Fibroblast of mammary gland (primary cell): ENCODE measurements at places on chromosomes 11 and 22.

- DNase-seq: peak; percentile 82
Observed at GRCh38 chr11:15146271-15147003, 31.7 kb downstream of the INSC start.

- no peak for DNase-seq
Observed at GRCh38 chr11:58933661-58934060, 5.6 kb upstream of the GLYATL1 start.

- DNase-seq: no peak
Observed at GRCh38 chr22:32164075-32164860, 5.2 kb upstream of the C22orf42 start.

DNA sequence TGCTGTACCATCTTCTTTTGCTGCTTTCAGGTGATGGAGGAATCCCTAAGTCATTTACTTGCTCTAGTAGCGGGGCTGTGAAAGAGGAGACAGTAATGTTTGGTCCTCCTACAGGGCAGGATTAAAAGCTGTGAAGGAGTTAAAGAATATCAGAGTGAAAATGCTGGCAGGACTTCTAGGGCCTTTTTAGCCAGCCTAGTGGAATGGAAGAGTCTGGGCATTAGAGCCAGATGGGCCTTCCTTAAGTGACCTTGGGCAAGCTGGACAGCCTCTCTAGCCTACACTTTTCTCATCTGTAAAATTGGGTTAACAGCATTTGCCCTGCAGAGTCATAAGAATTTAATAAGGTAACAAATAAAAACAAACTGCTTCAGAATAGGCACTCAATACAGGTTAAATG is 114.7 kb downstream of the RBFOX2 start:
- no peak for DNase-seq

DNA sequence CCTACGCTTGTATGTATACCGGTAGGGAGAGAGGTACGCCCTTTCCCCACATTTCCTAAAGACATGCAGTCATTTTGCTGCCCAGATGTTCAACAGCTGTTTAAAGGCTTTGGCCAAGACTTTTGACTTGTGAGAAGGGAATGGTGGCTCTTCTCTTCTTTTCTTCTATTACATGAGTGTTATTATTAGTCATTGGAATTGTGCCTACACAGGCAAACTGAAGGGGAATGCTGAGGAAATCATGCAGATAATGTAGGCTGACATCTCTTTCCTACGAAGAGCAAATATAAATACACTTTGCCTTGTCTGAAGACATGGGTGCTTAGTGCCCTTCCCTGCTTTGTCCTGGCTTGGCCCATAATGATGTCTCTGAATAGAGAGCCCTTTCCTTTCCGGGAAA is 194.3 kb upstream of the NARS2 start:
- peak; percentile 49 for DNase-seq

DNA sequence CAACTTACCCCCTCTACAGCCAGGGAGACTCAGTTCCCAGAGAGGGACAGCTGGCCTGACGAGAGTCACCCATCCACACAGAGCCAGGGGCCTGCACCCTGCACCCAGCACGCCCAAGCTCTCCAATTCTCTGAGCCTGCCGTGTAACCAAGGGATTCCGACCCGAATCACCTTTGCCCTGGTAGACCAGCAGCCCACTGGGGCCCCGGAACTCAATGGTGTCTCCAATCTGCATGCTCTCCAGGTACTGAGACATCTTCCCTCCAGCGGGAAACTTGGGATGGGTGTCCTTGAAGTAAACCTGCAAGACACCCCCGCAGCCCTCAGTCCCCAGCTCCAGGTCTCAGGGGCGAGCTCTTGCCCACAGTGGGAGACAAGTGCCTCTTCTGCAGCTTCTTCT is 12.4 kb downstream of the ATP5MGL start:
- DNase-seq: no peak

DNA sequence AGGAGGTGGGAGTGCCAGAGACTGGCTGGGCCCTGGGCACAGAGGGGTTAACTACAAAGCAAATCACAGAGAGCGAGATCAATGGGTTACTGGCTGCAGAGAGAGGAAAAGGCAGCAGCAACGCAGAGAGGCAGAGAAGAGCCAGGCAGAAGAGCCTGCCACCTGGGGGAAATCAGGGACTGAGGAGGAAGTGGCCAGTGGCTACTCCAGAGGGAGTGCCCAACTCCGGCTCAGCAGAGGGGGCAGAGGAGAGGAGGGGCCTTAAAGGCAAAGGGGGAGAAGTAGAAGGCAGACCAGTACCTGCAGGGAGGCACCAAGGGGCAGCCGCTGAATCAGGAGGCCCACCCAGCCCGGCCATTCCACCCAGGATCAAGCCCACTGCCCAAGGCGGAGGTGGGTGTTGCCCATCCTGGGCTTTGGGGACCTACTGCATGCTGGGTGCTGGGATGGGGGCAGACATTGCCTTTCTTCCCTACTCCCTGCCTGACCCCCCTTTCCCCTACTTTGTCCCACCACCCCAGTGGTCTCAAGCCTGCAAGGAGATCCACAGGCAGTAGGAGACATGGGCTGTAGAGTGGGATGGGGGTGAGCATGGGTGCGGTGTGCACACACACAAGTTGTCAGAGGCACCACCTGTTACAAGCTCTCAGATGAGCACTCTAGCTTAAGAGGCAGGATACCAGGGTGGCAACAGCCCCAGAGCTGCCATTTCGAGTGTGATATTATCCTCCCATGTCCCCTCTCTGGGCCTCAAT is 926 bp upstream of the GALR3 start:
- no peak for DNase-seq

DNA sequence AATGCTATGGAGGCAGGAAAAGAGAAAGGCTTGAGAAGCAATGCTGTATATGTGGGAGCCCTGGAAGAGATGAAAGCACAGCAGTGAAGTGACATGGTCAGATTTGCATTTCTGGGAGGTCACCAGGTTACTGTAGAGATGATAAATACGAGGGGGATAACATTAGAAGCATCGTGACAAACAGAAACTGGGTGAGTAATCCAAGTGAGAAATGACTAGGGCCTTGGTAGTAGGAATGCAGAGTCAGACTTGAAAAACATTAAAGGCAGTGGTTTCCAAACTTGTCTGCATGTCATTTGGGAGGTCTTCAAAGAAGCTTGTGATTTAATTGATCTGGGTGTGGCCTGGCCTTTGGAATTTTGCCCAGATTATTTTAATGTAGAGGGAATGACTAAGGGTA is 43.9 kb downstream of the CCDC34 start:
- peak; percentile 80 for DNase-seq

- no peak for DNase-seq
Observed at GRCh38 chr11:4090258-4090657, 4.3 kb upstream of the RRM1 start.

DNA sequence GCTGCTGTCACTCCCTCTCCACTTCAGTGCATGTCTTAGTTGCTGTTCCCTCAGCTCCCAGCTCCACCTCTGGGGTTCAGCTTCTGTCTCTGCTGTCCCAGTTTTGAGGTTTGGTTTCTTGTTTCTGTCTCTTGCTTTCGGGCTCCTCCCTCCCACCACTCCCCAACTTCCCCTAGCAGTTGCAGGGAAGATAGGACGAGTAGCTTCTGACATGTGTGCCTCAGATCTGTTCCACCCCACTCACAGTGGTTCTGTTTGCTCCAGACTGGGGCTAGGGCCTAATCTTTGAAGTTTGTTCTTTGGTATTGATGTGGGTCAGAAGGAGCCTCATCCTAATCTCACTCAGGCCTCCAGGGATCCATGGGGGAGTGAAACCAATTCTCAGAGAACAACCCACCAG is 2.6 kb upstream of the RRM1 start:
- DNase-seq: no peak

GRCh38 chr11:117772360-117772759 is 24.7 kb downstream of the DSCAML1 start:
- DNase-seq: no peak

DNA sequence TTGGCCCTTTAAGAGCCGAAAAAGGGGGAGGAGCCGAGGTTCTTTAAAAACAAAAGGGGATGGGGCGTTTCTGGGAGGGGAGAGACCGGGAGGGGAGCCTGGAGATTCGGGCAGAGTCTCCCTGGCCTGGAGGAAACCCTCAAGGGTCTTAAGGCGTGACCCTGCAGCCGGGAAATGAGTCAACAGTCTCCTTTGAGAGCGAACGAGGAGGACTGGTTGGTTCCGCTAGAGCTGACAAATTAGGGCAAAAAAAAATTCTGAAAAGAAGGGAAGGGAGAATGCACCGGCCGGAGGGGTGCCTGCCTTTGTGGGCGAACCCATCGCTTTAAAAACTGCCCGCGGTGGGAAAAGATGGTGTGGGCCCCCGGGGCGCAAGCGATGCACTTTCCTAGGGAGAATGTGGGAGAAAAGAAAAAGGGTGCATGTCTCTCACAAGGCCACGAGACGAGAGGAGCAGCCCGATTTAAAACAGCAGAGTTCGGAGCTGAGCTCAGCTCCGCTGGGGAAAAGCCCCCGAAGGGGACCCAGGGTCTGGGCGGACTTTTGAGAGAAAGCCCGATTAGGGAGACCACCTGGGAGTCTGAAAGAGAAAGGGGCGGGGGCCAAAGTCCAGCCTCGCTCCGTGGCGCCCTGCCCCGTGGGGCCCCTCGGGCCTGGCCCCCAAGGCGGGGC is 874 bp downstream of the ZFTA start:
- DNase-seq: peak; percentile 87

DNA sequence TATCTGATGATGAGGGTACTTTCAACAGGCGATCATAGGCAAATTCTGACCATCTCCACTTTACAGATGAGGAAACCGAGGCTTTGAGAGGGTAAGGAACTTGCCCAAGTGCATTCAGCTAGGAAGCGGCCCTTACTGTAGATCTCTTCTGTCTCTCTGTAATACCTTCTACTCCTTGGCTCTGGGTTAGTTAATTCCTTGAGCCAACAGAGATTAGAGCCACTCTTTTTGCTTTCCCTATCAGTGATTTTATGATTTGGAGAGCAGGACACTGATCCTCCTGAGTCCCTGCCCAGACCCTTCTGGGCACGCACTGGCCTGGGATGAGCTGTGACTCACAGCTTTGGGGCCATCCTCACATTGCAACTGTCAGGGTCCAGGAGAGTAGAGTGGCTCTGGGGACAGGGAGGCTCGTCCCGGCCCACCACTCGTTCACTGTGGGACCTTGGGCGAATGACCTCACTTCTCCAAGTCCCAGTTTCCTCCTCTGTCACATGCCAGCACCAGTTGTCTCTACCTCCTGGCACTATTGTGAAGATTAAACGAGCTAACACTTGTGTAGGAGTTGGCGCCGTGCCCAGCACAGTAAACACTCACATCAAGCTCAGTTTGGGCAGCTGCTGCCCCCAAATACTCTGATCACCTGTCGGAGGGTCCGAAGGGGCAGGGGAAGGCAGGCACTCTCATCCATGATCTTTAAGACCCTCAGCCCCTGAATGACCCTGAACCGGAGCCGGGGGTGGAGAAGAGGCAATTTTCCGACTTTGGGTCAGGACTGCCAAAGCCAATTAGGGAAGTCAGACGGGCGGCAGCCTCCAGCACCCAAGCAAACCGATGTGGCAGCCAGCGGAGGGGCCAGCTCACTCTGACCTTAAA is 235.0 kb downstream of the MIAT start:
- DNase-seq: peak; percentile 8

GRCh38 chr11:128913806-128914205 is 22.6 kb downstream of the KCNJ5 start:
- DNase-seq: no peak

GRCh38 chr22:30829901-30830550 is 135.4 kb downstream of the OSBP2 start:
- DNase-seq: peak; percentile 96

GRCh38 chr11:74141908-74142307 is 28.9 kb downstream of the C2CD3 start:
- DNase-seq: no peak

DNA sequence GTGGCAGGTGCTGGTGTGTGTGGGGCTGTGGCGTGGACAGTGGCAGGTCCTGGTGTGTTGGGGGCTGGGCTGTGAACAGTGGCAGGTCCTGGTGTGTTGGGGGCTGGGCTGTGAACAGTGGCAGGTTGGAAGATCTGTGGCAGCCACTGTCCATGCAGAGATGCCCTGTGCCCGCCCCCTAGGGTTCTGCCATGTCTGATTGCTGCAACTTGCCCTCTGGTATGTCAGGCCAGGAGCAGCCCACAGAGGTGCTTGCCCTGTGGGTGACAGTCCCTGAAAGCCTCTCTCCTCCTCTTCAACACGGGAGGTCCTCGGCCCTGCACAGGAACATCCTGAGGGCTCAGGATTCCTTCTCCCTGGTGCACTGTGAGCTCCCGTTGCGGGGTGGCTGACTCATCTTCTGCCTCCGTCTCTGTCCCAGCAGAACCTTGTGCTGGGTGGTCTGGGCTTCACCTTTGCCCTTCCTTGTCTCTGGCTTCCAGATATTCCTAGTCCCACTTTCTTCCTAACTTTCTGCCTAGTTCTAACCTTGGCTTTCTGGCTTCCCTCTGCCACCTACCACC is 13.5 kb downstream of the OPCML start:
- no peak for DNase-seq

- no peak for DNase-seq
Observed at GRCh38 chr22:40673017-40673416, 6.3 kb upstream of the MCHR1 start.

DNA sequence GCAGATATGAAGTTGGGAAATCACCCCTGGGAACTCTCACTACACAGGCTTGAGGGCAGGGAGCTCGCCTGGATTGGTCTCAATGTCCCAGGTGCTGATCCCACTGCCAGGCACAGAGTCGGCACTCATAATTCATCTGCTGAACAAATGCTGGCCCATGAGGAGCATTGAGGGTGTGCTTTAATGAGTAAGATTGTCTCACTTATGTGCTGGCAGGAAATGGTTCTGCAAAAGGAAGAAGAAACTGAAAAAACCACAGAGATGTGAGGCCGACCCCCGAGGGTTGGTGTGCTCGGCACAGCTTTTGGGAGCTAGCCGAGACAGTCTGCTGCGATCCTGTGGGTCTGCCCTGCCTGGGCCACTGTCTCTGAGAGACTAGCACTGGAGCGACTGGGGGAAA is 9.4 kb downstream of the PLAAT2 start:
- peak; percentile 10 for DNase-seq
